Smooth muscle cell of the umbilical artery (primary cell): ENCODE measurements at places on chromosomes 7 and 10. TPM values are rescaled to one million over a fixed set of nuclear protein-coding genes. Genes with fewer than 3 reads are reported as not detected.

The CPED1 gene
- total RNA-seq = 12.8 and 42.6 TPM in 2 replicates

The ALOX5 gene
- not detected in 2 replicates for total RNA-seq

The TEX47 gene
- total RNA-seq = not detected in 2 replicates

The HIP1 gene
- total RNA-seq = 11.0 and 26.9 TPM in 2 replicates

The HGF gene
- 31.6 and 83.4 TPM in 2 replicates for total RNA-seq

The SLC26A5 gene
- not detected in 2 replicates for total RNA-seq

The NUPR2 gene
- total RNA-seq = not detected in 2 replicates

The SNX10 gene
- 0.30 and 0.32 TPM in 2 replicates for total RNA-seq

The C10orf53 gene
- not detected in 2 replicates for total RNA-seq

The ACTR1A gene
- total RNA-seq = 115 and 181 TPM in 2 replicates

The ZNF485 gene
- total RNA-seq = 2.1 and 3.9 TPM in 2 replicates

The FAM180A gene
- total RNA-seq = 7.2 TPM in 1 of 2 replicates, not detected in the other

The ABCB4 gene
- total RNA-seq = 0.14 and 0.30 TPM in 2 replicates
